Stomach (tissue), 19 donors: ENCODE measurements at places on chromosomes 11 and 22. TPM values are rescaled to one million over a fixed set of nuclear protein-coding genes. Genes with fewer than 3 reads are reported as not detected.

- DNase-seq: peak; percentile 95
- H3K4me3 ChIP-seq: no peak overlapping the region
- peaks cover 4% of the 10 kb centered on the region for H3K4me1 ChIP-seq
- H3K27ac ChIP-seq: peak overlapping the region; percentile 74
These were observed 21.3 kb downstream of the SGSM1 start for GRCh38 chr22:24827296-24827695.

DNA sequence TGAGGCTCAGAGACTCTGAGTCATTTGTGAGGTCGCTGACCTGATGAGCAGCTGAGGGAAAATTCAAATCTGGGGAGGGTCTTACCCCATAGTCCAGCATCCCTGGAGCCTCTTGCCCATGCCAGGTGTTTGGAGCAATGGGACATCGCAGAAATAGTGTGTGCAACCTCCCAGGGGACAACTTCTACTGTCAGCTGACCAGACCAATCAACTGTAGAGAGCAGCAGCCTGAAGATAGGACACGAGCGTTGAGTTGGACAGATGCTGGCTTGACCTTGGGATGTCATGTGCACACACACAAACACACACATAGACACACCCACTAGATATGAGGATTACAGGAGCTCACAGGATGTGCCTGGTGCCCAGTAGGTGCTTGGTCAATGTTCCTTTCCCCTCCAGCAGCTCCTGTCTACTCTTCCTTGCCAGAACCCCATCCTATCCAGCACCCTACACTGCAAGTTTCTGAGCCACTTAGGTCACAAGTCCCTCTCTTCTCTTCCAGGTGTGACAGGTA is 59.1 kb upstream of the MPEG1 start:
- H3K36me3 ChIP-seq: no peaks in the 10 kb centered on the region
- no peaks in the 10 kb centered on the region for H3K27me3 ChIP-seq
- no peak overlapping the region for H3K4me3 ChIP-seq
- no peak for DNase-seq

DNA sequence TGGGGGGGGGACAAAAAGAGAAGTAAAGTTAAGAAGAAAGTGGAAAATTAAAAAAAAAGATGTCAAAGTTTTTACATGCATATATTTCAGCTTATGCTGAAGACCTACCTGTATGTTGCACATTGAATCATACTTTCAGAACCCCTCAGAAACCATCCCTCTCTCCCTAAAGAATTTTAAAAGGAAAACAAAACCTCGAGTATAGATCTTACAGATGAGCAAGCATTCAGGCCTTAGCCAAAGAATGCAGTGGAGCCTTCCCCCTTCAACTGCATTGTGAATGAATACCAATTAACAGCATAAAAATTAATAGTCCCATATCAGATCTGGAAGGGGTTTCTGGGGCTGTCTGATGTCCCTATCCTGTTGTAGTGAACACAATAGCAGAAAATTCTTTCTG is 16.3 kb downstream of the KDELR3 start:
- H3K27ac ChIP-seq: no peak overlapping the region
- no peak overlapping the region for H3K4me3 ChIP-seq
- H3K4me1 ChIP-seq: peaks cover 13% of the 10 kb centered on the region
- H3K36me3 ChIP-seq: peaks cover 100% of the 10 kb centered on the region
- H3K27me3 ChIP-seq: no peaks in the 10 kb centered on the region

- no peaks in the 10 kb centered on the region for H3K27me3 ChIP-seq
- H3K36me3 ChIP-seq: peaks cover 45% of the 10 kb centered on the region
- H3K27ac ChIP-seq: peak overlapping the region; percentile 75
- peak; percentile 91 for DNase-seq
These were observed 11.7 kb upstream of the ARFGAP3 start for GRCh38 chr22:42868751-42869251.

- H3K36me3 ChIP-seq: no peaks in the 10 kb centered on the region
- no peak overlapping the region for H3K4me3 ChIP-seq
- DNase-seq: peak; percentile 15
- H3K27me3 ChIP-seq: no peaks in the 10 kb centered on the region
- H3K27ac ChIP-seq: no peak overlapping the region
These were observed 594.1 kb downstream of the TBC1D22A start for GRCh38 chr22:47356511-47357011.

DNA sequence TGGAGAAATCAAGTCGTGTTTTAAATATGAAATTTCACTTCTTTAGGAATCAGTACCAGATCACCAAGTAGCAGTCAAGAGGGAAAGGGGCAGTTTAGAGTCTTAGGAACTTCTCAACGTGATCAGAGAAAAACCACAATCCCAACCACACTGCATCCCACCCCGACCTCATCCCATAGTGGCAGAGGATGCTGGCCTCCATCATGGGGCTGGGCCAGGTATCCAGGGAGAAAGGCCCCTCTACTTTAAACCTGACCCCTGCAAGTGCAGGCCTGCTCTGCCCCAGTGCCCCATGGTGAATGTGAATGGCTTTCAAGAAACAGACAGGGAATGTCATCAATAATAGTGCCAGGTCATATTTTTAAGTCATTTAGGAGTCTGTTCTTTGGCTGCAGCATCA is 12.1 kb downstream of the CHST1 start:
- no peak for DNase-seq
- H3K27ac ChIP-seq: no peak overlapping the region
- H3K4me1 ChIP-seq: no peaks in the 10 kb centered on the region
- no peak overlapping the region for H3K4me3 ChIP-seq
- no peaks in the 10 kb centered on the region for H3K36me3 ChIP-seq
- peaks cover 29% of the 10 kb centered on the region for H3K27me3 ChIP-seq

DNA sequence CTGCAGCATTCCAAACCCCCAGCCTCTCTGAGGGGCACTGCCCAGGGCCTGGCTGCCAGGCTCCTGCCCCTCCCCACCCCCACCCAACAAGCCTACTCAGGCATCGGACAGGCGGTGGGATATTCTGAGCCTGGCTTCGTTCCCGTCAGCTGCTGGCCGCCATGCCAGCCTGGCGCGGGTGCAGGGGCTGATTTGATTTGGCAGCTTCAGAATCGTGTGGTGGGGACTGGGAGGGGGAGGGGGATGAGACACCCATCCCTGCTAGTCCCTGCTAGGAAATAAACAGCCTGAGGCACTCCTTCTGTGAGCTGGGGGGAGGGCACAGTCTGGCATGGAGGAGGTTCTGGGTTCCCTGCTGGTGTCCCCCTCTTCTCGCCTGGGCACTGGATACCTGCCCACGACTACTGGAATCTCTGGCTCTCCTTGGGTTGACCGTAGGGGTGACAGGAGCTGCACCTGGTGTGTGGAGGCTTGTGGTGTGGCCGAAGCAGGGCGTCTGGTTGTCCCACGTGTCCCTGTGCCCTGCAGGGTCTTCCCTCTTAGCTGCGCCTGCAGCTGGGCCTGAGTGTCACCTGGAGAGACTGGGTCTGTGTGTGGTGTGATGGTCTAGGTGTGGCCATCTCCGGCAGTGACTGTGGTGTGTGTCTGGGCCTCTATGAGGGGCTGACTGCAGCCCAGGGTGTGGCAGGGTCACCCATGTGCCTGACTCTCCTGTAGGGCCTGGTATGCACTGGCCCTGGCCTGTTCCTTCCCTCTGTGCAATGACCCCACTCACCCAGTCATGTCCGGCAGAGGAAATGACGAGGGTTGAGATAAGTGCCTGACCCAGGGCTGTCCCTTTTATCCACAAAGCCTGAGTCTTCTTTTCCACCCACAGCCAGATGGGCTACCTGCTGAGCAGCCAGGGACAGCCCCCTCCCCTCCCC is 42.2 kb downstream of the PDE2A start:
- H3K36me3 ChIP-seq: no peaks in the 10 kb centered on the region
- peaks cover 3% of the 10 kb centered on the region for H3K4me1 ChIP-seq
- no peak for DNase-seq
- no peak overlapping the region for H3K4me3 ChIP-seq

DNA sequence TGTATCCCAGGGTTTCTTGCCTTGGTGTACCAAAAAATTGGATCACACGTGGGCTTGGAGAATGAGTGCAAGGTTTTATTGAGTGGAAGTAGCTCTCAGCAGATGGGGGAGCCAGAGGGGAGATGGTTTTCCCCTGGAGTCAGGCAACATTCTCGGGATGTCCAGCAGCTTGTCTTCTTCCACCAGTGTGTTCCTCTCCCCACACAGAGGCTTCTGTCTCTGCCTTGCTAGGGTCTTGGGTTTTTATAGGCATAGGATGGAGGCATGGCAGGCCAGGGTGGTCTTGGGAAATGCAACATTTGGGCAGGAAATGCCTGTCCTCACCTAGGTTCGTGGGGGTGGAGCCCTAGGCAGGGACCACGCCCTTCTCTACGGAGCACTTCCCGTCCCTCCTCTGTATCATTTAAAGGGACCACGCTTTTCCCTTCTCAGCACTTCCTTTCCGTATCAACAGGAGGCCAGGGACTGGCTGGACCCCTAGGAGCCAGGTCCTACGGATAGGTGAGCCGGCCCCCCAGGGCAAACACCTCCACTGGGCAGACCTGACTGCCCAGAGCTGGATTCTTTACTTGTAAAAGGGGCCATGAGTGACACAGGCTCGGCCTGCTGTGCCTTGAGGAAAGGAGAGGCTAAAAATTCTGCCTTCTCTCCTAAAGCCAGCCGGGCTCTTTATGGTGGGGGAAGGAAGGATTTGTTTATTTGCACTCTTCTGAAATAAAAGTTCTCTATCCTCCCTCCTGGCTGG is 55.3 kb upstream of the CCDC188 start:
- no peaks in the 10 kb centered on the region for H3K27me3 ChIP-seq
- peak; percentile 75 for DNase-seq
- H3K27ac ChIP-seq: peak overlapping the region; percentile 72
- peaks cover 84% of the 10 kb centered on the region for H3K4me1 ChIP-seq
- peak overlapping the region; percentile 62 for H3K4me3 ChIP-seq

- no peaks in the 10 kb centered on the region for H3K36me3 ChIP-seq
- DNase-seq: peak; percentile 80
- H3K27ac ChIP-seq: no peak overlapping the region
- H3K27me3 ChIP-seq: no peaks in the 10 kb centered on the region
- H3K4me1 ChIP-seq: peaks cover 10% of the 10 kb centered on the region
These were observed 139.5 kb downstream of the COMMD9 start for GRCh38 chr11:36149538-36150242.

CDCA5 gene
- 2.7 TPM for total RNA-seq

- peak; percentile 35 for DNase-seq
- no peaks in the 10 kb centered on the region for H3K27me3 ChIP-seq
- no peaks in the 10 kb centered on the region for H3K36me3 ChIP-seq
- no peak overlapping the region for H3K27ac ChIP-seq
- H3K4me1 ChIP-seq: no peaks in the 10 kb centered on the region
These were observed 115.0 kb downstream of the TMPRSS5 start for GRCh38 chr11:113591117-113591516.

LINC01488 gene
- total RNA-seq: not detected

GRCh38 chr11:34565417-34566207 is 52.0 kb upstream of the ELF5 start:
- H3K27me3 ChIP-seq: no peaks in the 10 kb centered on the region
- no peaks in the 10 kb centered on the region for H3K36me3 ChIP-seq
- H3K27ac ChIP-seq: no peak overlapping the region
- H3K4me3 ChIP-seq: no peak overlapping the region
- no peaks in the 10 kb centered on the region for H3K4me1 ChIP-seq

DNA sequence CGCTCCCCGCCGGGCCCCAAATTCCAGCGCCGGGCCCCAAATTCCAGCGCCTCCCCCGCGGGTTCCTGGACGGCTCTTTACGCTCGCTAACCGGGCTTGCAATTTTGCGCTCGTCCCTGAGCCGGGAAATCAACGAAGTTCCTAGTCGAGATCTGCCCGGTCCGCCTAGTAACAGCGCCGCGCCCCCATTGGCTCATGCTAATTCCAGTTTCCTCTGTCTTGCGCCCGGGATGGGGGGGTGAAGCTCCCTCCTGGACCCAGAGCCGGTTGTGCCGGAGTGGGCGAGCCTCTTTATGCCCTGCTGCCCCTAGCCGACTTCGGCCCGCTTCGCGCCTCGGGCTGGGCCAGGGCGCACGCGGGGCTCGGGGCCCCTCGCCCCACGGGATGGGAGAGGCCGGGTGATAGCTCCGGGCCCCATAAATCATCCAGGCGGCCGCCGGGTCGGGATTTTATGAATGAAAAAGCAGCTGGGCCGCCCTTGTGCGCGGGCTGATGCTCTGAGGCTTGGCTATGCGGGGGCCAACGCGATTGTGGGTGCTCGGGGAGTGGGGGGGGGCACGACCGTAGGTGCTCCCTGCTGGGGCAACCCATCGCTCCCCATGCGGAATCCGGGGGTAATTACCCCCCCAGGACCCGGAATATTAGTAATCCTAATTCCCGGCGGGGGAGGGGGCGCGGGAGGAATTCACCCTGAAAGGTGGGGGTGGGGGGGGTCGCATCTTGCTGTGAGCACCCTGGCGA is 1.8 kb upstream of the CCND1 start:
- peak overlapping the region; percentile 39 for H3K4me3 ChIP-seq
- H3K27me3 ChIP-seq: peaks cover 8% of the 10 kb centered on the region

GRCh38 chr11:65207918-65208784 is 26.4 kb downstream of the CAPN1 start:
- H3K27me3 ChIP-seq: no peaks in the 10 kb centered on the region
- H3K27ac ChIP-seq: no peak overlapping the region
- peaks cover under 1% of the 10 kb centered on the region for H3K4me1 ChIP-seq
- DNase-seq: peak; percentile 13

DNA sequence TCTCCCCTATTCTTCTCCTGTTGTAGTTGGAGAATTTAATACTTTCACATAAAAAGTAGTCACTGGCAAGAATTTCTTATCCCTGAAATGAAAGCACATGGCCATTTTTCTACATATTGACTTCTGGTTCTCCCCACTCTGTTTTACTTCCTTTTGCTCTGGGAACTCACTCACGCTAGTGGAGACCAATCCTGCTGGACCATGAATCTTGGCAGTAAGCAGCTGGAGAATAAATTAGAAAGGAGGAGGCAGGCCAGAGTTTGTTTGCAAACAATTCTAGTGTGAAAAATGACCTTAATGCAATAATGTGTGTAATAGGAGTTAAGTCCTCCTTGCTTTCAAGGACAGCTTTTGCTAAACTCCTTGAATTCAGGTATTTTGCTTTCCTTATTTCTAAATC is 412.3 kb upstream of the CHORDC1 start:
- no peaks in the 10 kb centered on the region for H3K27me3 ChIP-seq
- peak; percentile 6 for DNase-seq
- H3K4me1 ChIP-seq: no peaks in the 10 kb centered on the region
- no peaks in the 10 kb centered on the region for H3K36me3 ChIP-seq
- no peak overlapping the region for H3K27ac ChIP-seq

DNA sequence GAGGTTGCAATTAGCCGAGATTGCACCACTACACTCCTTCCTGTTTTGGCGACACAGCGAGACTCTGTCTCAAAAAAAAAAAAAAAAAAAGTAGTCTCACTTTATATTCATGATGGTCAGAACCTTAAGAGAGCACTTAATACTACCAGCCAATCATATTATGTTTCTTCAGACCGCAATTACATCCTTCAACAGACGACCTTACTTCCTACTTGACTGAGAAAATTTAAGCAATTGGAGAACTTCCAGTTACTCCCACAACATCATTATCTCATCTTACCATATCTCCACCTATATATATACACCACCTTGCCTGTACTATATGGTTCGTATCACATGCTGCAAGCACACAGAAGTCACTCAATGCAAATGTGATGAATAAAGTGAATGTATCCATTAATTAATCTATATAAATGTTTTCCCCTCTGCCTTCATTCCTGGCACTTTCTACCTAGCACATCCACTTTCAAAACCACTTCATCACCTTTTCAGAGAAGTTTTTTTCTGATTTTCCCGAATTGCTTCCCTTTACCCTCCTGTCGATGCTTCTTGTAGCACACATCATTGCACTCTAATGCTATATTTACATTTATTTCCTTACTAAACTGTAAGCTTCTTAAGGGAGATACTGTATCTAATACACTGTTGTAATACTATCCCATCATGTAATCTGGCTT is 13.8 kb downstream of the ATP5MG start:
- no peaks in the 10 kb centered on the region for H3K36me3 ChIP-seq
- no peak for DNase-seq
- H3K4me3 ChIP-seq: no peak overlapping the region
- H3K4me1 ChIP-seq: no peaks in the 10 kb centered on the region
- H3K27ac ChIP-seq: no peak overlapping the region
- H3K27me3 ChIP-seq: no peaks in the 10 kb centered on the region

CASP12 gene
- 5.3 TPM for total RNA-seq
